HFFc6 (cell line): ENCODE measurements at places on chromosomes 7 and 10.

DNA sequence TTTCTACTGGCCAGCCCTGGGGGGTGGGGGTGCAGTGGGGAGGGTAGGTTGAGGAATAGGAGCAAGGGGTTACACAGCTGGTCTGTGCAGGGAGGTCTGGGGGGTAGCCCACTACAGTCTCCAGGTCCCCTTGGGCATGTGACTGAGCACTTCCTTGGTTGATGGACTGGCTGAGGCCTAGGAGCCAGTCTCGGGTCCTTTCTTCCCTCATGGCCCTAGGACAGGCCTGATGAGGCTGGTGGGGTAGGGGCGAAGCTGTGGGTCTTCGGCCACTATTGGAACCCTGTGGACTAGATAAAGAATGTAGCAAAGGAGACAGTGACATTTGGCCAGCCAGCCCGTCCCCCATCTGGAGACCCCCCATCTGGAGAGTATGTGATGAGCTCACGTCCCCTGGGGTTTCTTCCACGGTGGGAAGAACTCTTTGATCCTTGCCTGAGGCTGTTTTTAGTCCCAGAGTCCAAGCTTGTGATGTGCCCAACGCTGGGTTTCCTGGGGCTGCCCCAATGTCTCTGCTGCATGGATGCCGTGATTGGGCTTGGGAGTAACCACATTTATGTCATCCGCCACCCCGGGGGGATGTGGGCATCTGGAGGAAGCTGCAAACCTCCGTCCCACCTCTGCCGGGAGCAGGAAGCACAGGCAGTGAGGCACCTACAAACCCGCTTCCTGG is 20.7 kb downstream of the FAM241B start:
- H3K4me1 ChIP-seq: no peaks in the 10 kb centered on the region
- peaks cover 57% of the 10 kb centered on the region for H3K27me3 ChIP-seq
- H3K36me3 ChIP-seq: no peaks in the 10 kb centered on the region

GRCh38 chr7:141475679-141476078 is 75.5 kb upstream of the AGK start:
- no peaks in the 10 kb centered on the region; the same call in 1 of the 2 replicates for H3K36me3 ChIP-seq
- H3K27me3 ChIP-seq: peaks cover 11% of the 10 kb centered on the region
- DNase-seq: no peak
- no peak overlapping the region for H3K27ac ChIP-seq
- no peak overlapping the region for H3K4me3 ChIP-seq

DNA sequence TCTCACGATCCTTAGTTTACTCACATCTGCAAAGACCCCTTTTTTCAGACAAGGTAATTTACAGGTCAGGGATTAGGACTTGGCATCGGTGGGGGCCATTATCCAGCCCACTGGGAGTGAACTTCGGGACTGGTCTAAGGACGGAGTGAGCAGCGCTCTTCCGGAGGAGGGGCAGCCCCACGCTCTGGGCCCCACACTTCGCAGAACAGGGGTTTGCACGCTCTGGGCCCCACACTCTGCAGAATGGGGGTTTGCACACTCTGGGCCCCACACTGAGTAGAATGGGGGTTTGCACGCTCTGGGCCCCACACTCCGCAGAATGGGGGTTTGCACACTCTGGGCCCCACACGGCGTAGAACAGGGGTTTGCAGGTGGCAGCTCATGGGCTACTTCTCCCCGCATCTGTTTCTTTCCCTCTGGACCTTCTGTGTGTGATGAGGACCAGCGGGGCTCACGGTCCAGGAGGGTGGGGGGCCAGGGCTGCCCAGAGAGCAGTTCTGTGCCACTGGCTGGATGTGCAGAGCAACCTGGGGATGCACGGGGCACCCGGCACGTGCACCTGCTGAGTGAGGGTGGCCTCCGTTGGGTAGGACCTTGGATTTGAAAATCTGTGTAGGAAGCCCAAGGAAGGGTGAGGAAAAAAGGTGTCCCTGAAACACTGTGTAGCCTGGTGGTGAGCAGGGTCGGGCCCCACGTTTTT is 134.8 kb downstream of the WDR37 start:
- H3K4me3 ChIP-seq: no peak overlapping the region
- no peak for DNase-seq
- no peaks in the 10 kb centered on the region for H3K36me3 ChIP-seq
- H3K27me3 ChIP-seq: peaks cover 34% of the 10 kb centered on the region
- no peak overlapping the region for H3K27ac ChIP-seq
- H3K4me1 ChIP-seq: no peaks in the 10 kb centered on the region

DNA sequence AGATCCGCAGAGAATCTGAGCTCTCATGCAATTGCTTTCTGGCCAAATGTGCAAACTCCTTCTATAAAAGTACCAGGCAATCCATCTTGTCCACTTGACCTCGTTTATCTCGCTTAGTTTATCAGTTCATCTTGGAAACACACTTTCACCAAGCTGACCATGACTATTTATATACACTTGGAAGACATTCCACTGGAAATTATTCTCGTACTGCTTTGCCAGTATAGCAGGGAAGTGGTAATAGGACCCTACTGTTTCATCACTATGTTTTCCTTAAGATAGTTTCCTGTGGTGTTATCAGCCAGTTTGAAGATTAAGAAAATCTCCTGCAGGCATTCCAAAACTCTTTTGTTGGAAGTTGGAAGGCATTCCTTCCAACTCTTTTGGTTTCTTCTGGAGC is 115.3 kb upstream of the FAM171A1 start:
- H3K4me1 ChIP-seq: peaks cover 19% of the 10 kb centered on the region
- H3K27ac ChIP-seq: no peak overlapping the region
- H3K36me3 ChIP-seq: 0 out of 2 replicates have a peak, but pooled peaks cover 4% of the 10 kb centered on the region
- DNase-seq: no peak
- H3K27me3 ChIP-seq: peaks cover 33% of the 10 kb centered on the region
- H3K4me3 ChIP-seq: no peak overlapping the region

DNA sequence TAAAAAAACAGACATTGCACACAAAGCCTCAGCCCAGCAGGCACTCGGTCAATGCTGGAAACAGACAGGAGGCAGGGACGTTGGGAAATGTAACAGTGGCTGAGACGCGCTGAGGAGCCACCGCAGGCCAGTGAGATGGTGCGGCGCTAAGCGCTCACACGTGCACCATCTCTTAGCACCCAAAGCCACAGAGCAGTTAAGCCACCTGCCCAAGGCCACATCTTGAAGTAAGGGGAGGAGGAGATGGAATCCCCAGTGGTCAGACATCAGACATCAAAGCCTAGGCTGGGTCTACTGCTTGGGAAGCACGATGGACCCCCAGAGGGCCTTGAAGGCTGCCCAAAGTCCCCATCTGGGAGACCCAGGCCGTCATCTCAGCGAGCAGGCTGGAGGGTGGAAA is 15.6 kb downstream of the LAT2 start:
- no peak for DNase-seq
- peaks cover 11% of the 10 kb centered on the region; the same call in 1 of the 2 replicates for H3K36me3 ChIP-seq
- H3K4me3 ChIP-seq: no peak overlapping the region
- no peaks in the 10 kb centered on the region for H3K4me1 ChIP-seq
- H3K27ac ChIP-seq: no peak overlapping the region
- no peaks in the 10 kb centered on the region for H3K27me3 ChIP-seq

DNA sequence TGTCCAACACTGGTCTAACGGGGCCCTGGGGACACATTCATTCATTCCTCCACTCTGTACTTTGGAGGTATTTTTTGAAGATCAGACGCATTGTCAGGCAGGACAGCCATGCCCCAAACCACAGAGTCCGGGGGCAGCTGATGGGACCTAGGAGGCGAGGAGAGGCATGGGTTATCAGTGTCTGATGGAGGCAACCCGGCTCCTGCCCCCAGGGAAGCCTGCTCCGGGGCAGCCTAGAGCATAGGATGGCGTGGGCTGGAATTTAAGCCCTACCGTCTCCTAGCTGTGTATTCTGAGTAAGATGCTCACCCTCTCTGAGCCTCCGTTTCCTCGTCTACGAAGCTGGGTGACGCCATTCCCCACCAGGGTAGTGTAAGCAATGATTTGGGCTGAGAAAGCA is 55.4 kb upstream of the ELN start:
- no peak overlapping the region for H3K4me3 ChIP-seq
- peaks cover 8% of the 10 kb centered on the region for H3K27me3 ChIP-seq
- DNase-seq: no peak
- H3K4me1 ChIP-seq: 0 out of 2 replicates have a peak, but pooled peaks cover under 1% of the 10 kb centered on the region
- no peaks in the 10 kb centered on the region for H3K36me3 ChIP-seq
- no peak overlapping the region for H3K27ac ChIP-seq

GRCh38 chr10:955127-955819 is 23.8 kb upstream of the LARP4B start:
- peaks cover 33% of the 10 kb centered on the region for H3K27me3 ChIP-seq
- no peaks in the 10 kb centered on the region for H3K4me1 ChIP-seq
- no peaks in the 10 kb centered on the region for H3K36me3 ChIP-seq
- no peak overlapping the region for H3K27ac ChIP-seq
- no peak overlapping the region for H3K4me3 ChIP-seq

- H3K27me3 ChIP-seq: no peaks in the 10 kb centered on the region
- no peak for DNase-seq
- H3K27ac ChIP-seq: no peak overlapping the region
- peaks cover 9% of the 10 kb centered on the region for H3K36me3 ChIP-seq
- peaks cover 33% of the 10 kb centered on the region for H3K4me1 ChIP-seq
- no peak overlapping the region for H3K4me3 ChIP-seq
Observed at GRCh38 chr7:92797693-92798092, 38.7 kb downstream of the CDK6 start.
